ENCODE measurements at places on chromosomes 11 and 22.

GRCh38 chr11:120710354-120711131 is 199.0 kb downstream of the GRIK4 start:
- DNase-seq = no peak

DNA sequence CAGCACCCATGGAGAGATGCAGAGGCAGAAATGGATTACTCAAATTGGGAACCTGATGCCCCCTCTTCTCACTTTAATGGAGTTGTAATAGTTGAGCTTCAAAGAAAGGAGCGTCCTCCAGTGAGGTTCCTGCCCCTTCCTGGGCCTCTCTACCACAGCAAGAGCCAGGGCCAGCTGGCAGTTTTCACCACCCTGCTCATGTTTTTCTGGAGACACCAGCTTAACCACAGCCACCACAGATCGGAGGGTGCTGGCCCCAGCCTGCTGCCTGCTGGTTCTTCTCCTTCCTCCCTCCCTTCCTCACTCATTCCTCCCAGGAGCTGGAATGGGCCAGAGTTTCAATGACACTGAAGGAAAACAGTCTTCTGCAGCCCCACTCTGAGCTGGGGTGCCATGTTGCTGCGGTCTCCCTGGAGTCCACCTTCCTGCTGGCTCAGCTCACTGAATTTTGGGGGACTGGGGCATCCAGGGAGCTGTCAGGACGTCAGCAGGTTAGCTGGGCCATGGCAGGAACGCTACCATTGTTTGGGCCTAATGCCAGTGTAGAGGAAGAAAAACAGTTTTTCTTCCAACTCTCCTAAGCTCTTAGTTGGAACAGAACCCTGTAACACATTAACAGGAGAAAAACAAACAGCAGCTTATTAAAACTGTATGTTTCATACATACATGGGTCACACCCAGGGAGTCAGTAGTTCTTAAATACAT is 57.7 kb downstream of the TRAF6 start:
- DNase-seq = no peak

GRCh38 chr11:60919320-60919719 is 4.9 kb upstream of the TMEM132A start:
- no peak for DNase-seq

DNA sequence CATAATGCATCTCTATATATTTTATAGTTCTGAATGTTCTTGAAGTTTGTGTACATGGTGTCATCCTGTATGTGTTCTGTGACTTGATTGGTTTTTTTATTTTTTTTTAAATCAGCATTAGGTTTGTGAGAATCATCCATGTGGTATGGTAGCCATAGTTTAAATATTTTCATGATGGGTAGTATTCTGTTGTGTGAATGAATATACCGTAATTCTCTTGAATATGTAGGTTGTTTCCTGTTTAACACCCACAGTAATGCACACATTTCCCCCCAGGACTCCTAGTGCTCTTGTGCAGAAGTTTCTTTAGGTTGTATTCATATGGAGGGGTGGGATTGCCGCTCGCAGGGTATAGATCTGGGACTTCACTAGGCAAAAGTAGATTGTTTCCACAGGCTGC is 2.0 kb downstream of the PACS1 start:
- no peak for DNase-seq

GRCh38 chr22:17563936-17564391 is 666 bp downstream of the SLC25A18 start:
- DNase-seq = no peak

GRCh38 chr11:65291613-65292012 is 23.1 kb upstream of the CDC42EP2 start:
- DNase-seq = no peak

- DNase-seq = no peak
These were observed 39.0 kb upstream of the CHKA start for GRCh38 chr11:68160100-68160695.

DNA sequence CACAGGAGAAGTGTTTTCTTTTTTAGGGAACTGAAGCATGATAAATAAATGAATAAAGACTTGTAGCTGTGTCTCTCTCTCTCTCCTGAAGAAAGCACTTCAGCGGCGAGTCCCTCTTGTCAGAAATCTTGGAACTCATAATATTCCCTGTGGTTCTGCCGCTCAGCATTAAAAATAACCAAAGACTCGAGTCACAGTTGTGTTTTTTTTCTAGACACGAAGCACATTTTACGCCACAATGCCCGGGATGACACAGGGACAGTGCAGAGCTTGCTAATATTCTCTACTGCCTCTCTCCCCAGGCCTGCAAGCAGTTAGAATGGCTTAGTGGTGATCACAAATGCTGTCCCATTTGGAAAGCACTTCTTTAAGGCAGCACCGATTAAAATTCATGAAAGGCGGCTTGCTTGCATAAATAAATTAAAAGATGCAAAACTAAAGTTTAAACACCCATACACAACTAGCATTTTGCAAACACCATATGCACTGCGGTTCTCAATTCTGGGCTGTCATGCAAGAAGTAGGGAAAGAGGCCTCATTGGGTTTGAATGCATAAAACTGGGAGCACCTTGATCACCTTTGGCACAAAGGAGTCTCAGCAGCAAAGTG is 597.4 kb downstream of the SOX6 start:
- no peak for DNase-seq

DNA sequence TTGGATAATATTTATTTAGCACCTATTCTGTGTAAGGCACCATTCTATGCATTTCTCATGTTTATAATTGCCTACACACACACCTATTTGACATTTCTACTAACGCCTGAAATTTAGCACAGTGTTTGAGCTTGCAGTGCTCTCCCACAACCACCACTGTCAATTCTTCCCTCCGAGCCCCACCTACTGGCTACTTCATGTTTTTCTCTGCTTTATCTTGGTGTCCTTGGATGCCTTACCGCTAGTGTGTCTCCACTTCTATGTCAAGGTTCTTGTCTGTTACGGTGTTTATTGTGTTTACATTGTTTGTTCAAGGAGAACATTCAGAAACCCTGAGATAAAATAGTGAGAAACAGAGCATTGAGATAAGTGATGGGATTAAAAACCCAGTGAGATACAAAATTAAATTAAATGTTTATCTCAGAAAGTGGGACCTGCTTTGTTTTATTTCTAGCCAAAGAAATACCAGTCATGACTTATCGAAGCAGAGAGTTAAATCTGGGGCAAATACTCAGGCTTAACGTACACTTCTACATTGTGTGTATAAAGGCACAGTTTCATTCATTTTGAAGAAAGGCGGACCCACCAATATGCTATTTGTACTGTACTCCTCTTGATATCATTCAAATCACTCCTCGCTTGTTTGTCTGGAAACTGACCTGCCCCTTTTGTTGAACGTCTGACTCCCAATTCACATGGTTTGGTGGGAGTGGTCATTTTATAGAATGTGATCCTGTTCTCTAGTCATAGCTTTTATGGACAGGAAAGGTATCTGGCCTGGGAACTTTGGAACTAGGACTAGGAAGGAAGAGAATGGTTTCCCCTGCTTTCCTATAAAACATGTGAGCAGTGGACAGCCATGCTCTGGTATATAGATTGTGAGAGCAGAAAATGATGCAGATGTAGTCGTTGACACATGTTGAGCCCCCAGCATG is 39.2 kb upstream of the SLC36A4 start:
- DNase-seq = no peak

DNA sequence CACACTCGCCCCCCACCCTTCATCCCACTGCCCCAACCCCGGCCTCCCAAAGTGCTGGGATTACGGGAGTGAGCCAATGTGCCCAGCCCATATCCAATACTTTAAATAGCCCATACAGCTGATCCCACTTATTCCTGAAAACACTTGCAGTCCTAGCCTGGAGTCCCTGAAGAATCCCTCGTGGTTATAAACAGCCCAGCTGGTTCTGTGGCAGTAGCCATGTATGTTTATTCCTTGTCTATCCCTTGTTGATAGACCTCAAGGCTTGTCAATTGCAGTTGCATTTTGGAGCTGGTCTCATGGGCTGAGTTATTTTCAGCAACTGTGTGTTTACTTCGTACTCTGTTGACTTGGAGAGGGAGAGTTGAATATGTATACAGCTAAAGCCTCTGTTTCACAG is 21.5 kb upstream of the PAFAH1B2 start:
- no peak for DNase-seq

DNA sequence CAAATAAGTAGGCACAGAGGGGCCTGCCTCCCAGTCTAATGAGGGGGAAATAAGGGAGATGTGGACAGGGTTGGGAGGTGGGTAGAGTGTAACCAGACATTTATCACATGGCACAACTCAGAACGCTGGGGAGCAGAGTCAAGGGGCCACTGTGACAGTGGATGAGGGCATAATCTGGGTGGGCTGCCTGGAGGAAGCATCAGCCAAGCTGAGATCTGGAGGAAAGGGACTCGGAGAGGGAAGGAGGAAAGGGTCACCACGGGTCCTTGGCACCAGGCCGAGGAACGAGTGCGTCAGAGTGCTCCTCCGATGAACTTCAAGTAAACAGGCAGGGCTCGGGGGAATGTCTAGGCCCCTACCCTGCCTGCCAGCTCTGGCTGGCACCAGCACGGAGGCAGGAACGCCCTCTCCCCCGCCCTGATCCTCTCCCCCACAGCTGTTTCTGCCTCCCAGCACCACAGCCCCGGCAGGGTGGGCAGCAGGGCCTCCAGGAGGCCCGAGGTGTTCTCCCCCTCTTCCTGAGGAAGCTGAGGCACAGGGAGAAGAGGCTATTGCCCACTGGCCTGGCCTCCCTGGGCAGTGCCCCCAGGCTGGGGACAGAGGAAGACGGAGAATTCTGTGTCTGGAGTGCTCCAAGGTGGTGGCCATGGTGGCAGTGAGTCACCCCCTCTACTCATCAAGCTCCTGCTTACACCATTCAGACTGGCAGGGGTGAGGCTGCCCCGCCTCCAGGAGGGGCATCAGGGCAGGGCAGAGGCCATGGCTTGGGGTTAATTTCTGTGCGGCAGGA is 4.2 kb downstream of the ALDH3B1 start:
- DNase-seq = no peak
